ENCODE measurements at places on chromosomes 7 and 10.
A peak's percentile ranks its signal among the peaks of the same experiment; 100 is the strongest.

DNA sequence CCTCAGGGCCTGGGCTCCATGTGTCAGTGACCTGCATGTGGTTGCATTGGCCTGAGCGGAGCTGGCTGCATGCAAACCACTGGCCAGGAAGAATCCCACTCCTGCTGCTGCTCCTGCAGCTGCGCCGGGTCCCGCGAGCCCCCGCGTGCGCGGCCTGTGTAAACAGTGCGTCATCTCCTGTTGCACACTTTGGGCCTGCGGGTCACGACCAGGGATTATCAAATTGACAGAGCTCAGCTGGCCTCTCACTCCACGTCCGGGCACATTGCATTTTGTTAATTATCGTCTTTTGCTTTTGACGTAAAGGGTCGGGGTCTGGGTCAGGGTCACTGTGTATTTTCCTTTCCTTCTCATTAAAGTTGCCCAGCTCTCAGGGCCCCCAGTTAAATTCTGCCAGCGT is 132.6 kb downstream of the RGS10 start:
- DNase-seq: peak; percentile 96

DNA sequence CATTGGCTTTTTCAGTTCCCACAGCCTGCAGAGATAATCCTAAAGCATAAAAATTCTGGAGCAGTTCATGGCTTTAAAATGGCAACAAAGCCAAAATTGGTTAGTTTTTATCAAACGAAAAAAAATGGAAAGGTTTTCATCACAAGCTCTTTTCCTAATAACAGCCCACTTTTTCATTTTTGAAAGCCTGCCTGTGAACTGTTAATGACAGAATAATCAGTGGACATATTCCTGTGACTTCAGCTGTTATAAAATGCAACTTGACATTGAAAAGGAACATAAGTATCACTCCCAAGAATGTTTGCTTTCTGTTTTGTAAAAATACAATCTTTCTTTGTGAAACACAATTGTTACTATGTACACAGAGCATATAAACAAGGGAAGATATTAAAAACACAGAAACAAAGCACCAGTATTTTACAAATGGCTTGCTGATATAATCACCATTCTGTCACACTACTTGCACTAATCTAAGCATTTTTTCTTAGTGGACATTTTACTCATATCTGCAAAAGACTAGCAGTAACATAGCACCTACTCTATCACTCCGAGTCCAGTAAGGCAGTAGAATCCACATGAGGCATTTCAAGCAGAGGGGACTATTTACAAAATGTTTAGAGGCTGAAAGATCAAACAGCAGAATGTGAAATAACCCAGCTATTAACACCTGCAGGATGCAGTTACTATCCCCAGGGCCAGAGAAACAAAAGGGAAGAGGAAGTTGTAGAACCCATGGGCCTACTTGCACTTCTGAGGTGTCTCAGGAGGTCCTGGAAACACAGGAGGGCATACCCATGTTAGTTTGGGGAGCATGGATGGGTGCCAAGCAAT is 26.4 kb downstream of the MACC1 start:
- no peak for DNase-seq

DNA sequence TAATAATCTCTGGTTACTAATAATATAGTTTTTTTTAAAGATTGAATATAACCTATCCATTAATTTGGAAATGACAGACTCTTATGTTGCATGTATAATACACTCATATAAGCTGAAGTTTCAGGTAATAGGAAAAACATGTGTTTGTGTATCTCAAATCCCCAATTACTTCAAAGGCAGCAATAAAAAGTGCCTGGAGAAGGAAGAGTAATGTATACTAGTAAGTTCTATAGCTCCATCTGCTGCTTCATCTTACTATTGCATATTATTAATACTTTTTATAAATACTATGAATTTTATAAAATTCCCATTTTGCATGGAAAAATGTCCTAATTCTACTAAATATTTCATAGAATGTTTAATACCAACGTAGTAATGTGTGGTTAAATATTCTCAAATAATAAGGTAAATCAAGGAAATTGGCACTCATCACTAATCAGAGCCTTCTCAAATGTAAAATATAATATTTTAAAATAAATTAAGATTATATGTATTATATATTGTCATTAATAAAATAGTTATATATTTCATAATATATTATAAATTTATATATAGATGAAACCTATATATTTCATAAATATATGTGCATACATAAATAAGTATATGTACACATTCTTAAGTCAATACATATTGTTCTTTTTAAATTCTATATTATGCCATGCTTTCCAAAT is 311.9 kb downstream of the HGF start:
- no peak for DNase-seq

DNA sequence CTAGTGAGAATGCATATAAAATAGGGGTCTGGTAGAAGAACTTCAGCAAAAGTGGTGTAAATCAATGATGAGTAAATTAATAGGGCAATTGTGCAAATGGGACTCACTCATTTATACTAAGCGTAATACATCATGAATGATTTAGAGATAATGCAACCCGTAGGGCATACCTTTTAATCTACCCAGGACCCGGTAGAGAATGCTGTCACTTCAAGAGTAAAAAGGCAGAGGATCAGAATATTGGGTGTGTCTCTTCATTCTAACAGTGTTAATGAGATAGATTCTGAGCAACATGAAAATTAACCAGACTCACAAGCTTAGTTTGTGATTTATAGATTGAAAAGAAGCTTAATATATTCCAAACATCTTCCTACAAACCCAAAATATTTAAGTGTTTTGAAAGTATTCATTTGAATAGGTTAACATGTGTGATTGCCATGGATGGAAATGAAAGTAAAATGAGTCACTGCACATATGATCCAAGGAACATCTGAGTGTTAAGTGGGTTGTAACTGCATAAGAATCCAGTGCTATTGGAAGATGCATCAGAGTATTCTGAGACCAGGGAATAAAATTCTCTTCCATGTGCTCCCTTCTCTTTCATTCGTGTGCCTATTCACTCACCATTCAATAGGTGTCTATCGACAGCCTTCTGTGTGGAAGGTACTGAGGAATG is 690.6 kb downstream of the AUTS2 start:
- no peak for DNase-seq

DNA sequence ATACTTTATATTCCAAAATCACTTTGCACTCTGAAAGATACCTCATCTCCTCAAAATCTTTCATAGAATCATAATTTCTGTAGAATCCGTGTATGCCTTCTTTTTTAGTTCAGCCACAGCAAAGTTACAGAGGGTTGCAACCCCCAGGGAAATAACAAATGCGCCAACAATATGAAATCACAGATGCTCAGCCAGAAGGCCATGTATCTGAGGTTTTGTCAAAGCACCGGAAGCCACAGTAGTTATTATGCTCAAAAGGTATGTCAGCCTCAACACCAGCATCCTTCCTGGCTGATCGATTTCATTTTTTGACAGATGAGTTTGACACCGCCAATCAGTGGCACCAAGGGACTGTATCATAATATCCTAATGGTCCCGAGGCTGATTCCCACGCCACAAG is 204.1 kb downstream of the KCNMA1 start:
- DNase-seq: no peak

DNA sequence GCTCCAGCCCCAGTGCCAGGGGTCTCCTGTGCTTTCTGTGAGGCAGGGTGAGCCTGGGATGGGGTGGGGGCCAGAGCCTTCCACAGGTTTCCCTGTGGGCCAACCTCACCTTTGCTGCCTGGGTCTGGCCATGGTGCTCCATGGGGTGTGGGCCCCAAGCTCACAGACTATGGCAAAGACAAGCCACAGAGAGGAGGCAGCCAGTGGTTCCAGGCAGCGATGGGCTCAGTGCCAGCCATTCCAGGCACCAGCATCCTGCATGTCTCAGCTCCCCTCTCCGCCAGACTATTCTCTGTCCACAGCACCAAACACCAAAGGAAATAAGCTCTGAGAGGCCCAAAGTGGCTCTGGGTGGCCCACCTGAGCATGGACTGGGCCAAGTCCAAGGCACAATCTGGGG is 133.5 kb downstream of the PTPN20 start:
- DNase-seq: no peak

- no peak for DNase-seq
Observed at GRCh38 chr10:29734640-29734961, 99.8 kb upstream of the SVIL start.

DNA sequence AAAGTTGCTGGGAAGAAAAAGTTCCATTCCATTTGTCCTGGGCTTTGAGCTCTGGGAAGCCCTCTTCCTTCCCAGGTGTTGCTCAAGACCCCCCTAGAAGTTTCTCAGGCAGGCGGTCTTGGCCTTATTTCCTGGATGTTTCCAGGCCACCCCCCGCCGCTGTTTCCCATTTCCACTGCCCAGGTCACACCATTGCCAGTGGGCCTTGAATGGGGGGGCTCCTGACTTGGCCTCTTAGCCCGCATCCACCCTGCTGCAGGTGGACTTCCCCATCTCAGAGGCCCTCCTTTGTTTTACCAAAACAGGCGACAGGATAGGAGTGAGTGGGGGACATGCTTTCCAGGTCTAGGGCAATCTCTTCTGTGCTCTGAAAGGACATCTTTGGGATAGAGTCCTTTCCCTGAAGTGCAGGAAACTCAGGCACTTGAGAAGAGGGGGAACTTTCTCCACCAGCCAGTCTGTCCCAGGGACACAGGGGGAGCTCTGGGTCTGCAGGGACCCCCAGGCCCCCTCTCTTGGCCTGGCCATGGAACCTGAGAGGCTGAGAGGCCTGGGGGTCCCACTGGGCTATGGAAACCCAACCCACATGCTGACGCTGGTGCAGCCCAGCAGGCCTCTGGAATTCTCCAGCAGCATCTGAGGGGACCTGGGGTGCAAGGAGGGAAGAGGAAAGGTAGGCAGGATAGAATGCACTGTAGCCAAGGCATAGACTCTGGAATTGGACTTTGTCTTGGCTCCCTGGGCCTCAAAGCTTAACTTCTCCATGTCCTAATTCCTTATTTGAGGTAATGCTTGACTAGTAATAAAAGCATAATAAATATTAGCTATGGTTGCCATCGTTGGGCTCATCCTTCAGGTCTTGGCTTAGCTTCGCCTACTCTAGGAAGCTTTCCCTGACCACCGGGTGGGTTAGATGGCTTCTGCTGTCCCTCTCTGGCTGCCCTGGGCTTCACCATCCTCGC is 17.6 kb downstream of the NEURL1 start:
- no peak for DNase-seq

DNA sequence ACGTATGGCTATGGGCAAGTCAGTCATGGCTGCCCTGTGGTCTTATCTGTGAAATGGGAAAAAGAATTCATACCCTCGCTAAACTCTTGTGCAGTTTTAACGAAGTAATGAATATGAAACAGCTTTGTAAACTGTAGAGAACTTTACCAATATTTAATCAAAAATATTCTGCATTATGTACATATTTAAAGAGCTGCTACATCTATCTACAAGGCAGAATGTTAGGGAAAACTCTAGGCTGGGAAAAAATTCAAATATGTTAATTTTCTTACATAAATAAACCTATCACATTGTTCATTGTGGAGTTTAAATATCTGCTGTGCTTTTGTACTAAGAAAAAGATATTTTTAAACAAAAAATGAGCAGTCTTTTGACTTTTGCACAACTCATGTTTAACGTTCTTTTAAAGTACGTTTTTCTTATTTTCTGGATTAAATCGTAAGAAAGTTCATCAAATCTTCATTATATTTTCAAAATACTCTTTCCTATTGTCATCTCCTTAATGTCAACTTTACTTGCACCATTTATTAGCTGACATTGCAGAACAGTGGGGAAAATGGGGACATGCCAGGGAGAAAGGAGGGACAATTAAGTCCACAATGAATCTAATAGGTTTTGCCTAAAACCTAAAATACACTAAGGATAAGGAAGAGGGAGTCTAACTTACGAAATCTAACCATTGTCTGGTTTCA is 57.5 kb downstream of the ICA1 start:
- DNase-seq: no peak

DNA sequence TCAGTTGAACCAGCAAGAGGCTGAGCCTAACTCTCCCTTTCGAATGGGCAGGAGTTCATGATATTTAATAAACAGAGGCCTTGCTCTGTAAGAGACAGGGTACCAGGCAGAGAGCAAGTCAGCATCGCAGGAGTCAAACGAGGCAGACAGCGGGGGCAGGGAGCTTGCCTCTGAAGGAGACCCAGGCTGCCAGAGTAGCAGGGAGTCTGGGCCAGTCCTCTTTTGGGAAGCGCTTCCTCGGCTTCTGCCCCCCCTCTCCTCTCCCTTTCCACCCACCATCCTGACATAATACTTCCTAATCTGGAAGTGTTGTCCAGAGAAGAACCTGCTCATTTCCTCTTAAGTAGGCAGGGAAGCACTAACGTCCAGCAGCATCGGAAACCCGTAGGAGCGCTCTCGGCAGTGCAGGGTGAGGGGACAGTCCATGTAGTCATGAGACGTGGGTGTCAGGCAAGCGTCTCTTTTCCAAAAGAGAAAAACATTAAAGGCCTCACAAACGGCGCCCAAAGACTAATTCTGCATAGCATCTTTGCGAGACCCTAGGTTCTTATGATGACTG is 171.1 kb downstream of the EGFR start:
- DNase-seq: peak; percentile 70

DNA sequence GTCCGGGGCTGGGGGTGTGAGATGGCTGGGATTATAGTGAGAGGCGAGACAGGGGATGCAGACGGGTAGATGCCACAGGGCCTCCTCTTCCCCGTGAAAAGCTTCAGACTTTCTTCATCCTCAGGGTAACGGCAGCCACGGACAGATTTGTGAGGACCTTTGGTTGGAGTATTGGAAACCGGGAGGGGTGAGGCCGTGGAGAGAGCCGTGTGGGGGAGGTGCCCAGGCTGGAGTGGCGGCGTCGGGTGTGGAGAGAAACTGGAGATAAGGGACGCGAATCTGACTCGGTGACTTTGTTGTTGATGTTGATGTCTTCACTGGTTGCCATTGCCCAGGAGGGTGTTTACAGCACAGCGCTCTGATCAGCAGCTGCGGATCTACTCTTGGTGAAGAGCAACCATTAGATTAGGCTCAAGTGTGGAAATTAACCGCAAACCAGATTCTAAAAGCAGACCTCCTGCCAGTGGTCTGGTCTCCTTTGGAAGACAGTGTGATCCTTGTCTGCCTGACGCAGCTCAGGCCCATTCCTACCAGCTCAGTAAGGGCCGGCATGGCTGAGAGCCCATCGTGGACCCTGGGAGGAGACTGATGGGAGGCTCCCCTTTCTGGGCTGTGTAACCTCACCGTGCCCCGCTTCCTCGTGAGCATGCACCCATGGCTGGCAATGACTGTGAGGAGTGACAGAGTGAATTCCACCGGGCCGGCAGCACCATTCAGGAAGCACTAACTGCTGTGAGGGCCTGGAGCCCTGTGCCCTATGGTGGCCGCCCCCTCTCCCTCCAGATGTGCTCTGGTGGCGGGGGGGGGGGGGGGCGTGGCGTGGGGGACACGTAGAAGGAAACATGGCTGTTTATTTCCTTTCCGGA is 90.3 kb downstream of the INPP5A start:
- DNase-seq: peak; percentile 81

DNA sequence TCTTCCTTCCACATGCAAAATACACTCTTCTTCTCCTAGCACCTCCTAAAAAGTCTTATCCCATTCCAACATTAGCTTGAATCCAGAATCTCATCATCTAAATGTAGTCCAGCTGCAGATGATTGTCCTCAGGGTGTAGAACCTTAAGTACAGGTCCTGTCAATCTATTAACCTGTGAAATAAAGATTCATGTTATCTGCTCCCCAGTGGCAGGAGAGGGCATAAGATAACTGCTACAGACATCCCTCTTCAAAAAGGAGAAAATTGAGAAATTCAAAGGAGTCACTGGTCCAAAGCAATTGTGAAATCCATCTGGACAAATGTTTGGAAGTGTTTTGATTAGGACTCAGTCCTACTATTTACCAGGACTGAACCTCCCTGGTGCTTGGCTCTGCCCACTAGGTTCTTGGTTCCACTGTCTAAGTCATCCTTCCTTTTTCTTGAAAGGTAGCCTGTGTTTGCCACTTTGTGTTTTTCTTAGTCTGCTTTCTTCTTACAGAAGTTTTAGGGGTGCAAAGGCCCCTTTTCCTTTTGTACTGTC is 96.2 kb downstream of the ADD3 start:
- no peak for DNase-seq
